ENCODE measurements at places on chromosomes 16 and 17.

GRCh38 chr17:57999496-58000017, 7.5 kb downstream of the SRSF1 start:
- peak; percentile 73 for DNase-seq

- DNase-seq, result no peak
Measured at GRCh38 chr16:88380619-88381018, 2.1 kb upstream of the ZNF469 start.

DNA sequence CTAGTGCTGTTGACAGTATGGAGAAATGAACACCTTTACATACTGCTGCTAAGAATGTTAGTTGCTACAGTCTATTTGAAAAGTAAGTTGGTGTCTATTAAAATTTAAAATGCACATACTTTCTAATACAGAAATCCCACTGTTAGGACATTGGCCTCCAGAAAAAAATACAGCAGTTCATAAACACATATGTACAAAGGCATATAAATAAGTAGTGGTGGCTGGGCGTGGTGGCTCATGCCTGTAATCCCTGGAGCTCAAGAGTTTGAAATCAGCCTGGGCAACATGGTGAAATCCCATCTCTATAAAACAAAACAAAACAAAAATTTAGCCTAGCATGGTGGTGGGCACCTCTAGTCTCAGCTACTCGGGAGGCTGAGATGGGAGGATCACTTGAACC, 13.1 kb downstream of the DCAF7 start:
- no peak for DNase-seq

DNA sequence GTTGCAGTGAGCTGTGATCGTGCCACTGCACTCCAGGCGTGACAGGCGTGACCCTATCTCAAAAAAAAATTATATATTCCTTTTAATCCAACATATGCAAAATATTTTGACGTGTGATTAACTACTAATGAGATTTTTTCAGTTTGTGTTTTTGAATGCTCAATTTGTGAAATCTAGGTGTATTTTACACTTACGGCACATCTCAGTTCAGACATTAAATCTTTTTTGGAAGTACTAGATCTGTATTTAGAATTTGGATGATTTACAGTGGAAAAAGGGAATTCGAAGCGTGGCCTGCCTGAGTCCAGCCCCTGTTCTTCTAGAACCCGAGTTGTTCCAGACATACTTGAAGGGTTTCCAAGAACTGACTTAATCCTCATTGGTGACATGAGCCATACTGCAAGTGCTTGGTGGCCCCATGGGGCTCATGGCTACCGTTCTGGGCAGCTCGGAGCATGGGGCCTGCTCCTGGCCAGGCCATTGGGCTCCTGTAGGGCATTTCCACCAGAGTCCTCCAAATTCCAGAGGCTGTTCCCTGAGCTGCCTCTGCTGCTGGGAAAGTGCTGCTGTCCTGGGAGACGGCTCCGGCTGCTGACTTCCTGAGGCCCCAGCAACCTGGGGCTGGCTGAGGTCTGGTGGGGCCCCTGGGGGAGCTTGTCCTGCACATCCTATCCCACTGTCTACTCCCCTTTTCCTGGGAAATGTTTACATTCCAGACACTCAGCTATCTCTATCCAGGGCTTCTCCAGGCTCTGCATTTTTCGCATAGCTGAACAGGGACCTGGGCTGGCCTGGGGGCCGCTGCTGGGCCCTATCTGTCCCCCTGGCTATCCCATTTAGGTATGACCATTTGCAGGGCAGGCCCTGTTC, 27.2 kb downstream of the LLGL2 start:
- no peak for DNase-seq

- no peak for DNase-seq
Measured at GRCh38 chr16:11224096-11224893, 31.7 kb downstream of the SOCS1 start.

DNA sequence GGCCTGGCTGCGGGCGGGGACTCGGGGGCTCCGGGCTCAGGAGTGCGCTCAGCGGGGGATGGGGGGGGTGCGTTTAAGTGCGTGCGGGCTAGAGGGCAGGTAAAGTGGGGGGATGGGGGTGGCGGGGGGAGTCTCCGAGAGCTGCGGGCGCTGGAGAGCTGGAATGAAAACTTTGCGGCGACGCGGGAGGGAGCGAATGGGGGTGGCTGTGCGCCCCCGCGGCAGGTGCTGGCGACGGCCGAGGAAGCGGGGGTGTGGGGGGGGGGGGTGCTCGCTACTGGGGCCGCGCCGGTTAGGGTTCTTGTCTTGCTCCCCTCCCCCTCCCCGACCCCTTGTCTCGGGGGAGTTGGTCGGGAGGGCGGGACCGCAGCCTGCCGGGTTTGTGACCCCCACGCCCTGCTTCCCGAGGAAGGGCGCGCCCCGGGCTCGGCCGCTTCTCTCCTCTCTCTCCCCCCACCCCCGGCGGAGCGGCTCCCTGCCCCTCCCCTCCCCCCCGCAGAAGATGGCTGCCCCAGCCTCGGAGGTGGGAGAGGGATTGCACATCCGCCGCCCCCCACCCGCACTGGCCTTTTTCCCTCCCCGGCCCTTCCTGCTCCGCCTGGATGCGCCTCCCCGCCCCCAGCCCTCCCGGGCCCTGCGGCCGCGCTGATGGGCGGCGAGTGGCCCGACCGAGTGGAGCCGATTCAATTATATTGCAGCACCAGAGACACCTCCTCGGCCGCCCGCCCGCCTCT, 649 bp downstream of the GSE1 start:
- peak; percentile 39 for DNase-seq

DNA sequence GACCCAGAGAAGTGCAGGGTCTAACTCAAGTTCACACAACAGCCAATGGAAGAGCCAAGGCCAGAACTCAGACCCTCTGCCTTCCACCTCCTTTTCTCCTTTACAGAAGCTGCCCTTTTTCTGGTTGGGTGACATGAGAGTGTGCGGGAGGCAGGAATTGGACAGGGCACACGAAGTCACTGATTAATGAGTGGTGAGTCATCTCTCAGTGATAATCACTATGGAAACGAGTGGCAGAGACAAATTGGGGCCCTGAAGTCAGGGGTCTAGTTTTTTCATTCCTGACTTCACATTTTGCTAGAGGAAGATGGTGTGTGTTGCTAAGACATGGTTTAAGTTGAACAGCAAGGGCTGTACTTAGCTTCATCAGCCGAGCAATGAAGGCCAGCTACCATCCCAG, 312.7 kb upstream of the CCL2 start:
- no peak for DNase-seq

DNA sequence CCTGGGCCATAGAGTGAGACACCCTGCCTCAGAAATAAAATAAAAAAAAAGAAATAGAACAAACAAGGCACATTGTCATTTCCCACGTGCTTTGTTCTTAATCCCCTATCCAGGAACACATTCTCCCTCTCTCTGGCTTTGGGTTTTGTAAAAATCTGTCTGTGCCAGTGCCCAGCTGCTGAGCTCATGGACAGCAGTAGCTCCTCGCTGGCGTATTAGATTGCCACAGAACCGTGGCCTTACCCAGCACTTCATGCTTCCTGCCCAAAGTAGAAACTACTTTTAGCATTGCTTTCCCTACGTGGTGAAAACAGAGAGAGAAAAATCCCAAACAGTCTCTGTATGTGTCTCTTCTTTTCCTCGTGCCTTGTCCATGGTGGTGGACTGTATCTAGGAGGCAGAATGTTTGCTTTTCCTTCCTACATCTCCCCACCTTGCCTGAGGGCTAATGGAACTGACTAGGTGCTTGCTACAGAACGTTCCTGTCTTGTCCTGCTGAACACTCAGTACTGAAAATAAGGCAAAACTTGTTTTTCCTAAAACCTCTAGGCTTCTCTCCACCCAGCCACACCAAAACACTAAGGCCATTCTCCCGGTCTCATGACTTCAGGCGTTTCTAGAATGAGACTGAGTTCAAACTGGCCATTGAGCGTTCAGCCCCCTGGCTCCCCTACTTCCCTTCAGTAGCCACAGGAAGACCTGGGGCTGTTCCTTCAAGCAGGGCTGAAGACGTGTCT, 26.1 kb downstream of the MNT start:
- DNase-seq, result no peak

GRCh38 chr17:66963909-66964771, at the start of gene CACNG4:
Gene CACNG4 (plus strand): TSS chr17:66964707. CDS start chr17:66964912, 205 bp downstream.
- DNase-seq, result no peak

- no peak for DNase-seq
Measured at GRCh38 chr17:78896091-78896833, 6.7 kb downstream of the CEP295NL start.

DNA sequence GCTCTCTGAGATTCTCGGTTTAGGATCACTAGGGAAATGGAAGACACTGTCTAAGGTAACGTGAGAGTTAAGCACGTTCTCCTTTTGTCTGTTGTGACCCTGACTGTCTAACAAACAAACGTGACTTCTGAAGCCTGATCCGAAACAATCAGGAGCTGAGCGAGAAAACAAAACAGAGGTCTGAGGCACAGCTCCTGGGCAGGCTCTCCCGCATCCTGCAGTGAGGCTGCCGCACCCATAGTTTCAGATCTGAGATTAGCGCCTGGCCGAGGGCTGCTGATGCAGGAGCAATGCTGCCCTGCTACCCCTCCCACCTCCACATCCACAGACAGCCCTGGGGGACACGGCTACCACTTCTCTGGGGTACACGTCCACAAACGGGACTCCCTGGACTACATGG, 46.7 kb downstream of the RNF157 start:
- no peak for DNase-seq

DNA sequence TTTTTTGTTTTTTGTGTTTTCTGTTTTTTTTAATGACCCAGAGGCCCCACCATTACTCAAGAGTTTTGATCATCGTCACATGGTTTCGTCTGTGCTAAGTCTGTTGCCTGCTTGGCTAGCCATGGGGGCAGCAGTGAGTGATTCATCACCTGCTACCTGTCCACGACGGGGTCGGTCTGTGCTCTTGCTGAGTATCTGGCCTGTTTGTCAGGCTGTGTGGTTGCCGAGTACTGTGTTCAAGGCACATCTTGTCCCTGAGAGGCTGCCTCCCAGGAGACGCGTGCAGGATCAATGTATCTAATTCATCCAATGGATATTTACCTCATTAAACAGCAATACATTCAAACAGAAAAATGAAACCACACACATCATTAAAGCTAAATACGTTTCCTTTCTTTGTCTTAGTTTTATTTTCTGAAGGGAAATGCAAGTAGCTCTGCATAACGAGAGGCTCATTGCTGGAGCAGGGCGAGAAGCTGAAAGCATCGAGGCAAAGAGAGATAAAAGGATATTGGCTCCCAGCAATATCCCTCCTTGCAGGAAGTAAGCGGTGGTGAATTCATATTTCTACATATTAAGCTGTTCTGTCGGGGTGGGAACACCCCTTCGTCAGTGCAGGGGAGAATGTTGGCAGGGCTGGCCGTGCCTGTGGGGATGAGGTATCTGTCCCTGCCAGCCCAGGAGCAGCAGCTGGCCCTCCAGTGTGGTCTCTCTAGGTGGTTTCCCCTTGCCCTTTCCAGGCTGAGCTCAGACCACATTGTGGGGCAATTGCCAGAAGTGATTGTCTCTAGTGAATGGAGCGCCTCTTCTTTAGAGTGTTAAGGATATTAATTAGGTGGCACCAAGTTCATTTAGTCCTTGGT, 166.2 kb upstream of the ASIC2 start:
- no peak for DNase-seq

GRCh38 chr16:68000450-68000849, 1.2 kb upstream of the DPEP2 start:
- no peak for DNase-seq

DNA sequence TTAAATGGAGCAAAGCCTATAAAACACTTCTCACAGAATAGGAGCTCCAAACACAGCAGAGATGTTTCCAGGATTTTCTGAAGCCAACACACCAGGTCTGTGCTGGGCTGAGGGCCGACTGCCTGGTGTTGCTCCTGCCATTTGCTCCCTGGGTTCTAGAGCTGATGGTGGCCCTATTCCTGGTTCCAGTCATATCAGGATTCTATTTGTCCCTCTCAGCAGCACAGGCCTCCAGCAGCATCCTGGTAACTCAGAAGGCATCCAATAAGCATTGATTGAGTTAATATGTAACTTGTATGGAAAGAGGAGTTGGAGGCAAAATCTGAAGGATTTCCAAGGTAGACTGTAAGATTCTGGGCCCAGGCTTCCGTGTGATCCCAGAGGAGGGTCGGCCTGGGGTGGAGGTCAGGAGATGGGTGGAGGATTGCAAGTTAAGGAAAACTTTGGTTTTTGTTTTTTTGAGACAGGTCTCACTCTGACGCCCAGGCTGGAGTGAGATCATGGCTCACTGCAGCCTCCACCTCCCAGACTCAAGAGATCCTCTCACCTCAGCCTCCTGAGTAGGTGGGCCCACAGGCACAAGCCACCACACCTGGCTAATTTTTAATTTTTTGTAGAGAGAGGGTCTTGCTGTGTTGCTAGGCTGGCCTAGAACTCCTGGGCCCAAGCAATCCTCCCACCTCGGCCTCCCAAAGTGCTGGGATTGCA, 5.7 kb downstream of the NUPR1 start:
- DNase-seq, result no peak

GRCh38 chr17:57746221-57746620, 1.1 kb upstream of the CCDC182 start:
- no peak for DNase-seq

- no peak for DNase-seq
Measured at GRCh38 chr16:58187092-58187491, 10.8 kb downstream of the CSNK2A2 start.

DNA sequence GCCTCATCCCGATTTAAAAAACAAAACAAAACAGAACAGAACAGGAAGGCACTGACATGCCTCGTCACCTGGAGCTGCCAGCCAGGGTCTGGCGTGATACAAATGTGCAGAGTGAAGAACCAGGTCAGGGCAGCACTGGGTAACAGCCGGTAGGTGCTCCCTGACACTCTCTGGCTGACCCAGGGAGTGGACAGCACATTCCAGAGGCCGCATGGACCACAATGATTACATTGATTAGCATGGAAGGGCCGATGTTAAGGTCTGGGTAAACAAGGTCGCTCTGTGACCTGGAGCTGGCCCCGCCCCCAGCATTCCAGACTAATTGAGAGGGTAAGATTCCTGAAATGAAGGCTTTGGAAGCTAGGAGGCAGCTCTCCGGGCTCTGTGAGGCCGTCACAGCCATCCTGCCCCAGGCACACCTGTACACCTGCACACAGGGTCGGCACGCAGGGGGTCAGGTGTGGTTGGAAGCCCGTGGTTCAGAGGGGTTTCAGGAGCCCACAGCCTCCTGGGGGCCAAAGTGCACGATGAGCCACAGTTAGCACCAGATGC, 21.4 kb downstream of the PIEZO1 start:
- no peak for DNase-seq

GRCh38 chr17:13359774-13360173, 242.0 kb downstream of the HS3ST3A1 start:
- DNase-seq, result no peak

- no peak for DNase-seq
Measured at GRCh38 chr16:15052747-15053476, 3.0 kb downstream of the NTAN1 start.

- no peak for DNase-seq
Measured at GRCh38 chr16:16014329-16015224, 65.2 kb downstream of the ABCC1 start.

GRCh38 chr16:85653290-85653891, 35.4 kb downstream of the GINS2 start:
- DNase-seq, result no peak
